ENCODE measurements at places on chromosomes 2 and 18.

GRCh38 chr2:220756653-220757052 is 815.5 kb downstream of the EPHA4 start:
- no peak for DNase-seq

DNA sequence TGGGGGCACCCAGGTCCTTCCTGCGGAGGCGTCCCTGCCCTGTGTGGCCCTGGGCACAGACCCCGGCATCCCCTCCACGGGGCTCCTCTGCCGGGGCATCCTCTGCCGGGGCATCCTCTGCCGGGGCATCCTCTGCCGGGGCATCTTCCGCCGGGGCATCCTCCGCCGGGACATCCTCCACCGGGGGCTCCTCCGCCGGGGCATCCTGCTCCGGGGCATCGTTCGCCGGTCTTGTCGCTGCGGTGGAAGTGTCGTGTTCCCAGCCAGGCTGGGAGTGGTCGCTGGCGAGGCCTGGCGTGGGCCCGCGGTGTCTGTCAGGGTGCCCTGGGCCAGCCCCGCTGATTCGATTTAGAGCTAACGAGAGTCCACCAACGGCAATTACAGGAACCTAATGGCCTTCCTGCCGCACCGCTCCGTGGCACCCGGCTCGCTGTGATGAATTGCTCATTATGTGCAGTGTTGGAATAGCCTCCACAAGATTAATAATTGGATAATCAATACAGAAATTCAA is 115.1 kb downstream of the NFATC1 start:
- no peak for DNase-seq

DNA sequence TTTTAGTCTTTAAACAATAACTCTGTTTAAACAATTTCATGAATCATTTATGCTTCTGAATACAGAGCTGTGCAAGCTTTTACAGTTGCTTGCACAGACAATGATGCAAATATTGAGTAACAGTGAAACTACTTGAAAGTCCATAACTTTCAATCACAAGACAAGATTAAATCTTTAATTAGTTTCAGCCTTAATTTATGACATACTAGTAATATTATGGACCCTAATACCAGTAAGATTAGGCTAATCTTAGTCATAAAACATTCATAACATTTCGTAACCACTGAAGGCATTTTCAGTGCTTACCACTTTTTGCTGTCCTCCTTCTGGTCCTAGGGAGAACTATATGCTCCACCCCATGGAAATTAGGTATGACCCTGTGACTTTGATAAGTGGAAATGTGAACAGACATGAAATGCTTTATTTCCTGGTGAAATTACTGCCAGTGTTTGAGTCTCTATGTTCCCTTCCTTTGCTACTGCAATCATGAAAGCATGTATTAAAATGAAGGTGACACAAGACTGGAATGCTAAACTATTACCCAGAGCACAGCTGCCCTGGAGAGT is 1.8 kb upstream of the COBLL1 start:
- no peak for DNase-seq

- DNase-seq = no peak
Observed at GRCh38 chr2:240210198-240210965, 69.9 kb upstream of the OTOS start.

All from right lobe of liver (tissue), 6 donors.